ENCODE measurements at places on chromosomes 4 and X. TPM values are rescaled to one million over a fixed set of nuclear protein-coding genes. Genes with fewer than 3 reads are reported as not detected.

Gene CFAP47
- polyA plus RNA-seq: not detected

Gene CXCL5
- 0.14 TPM for polyA plus RNA-seq

Gene TLR7
- polyA plus RNA-seq: 0.04 TPM

Gene GAGE2A
- polyA plus RNA-seq: not detected

Gene SPANXC
- polyA plus RNA-seq: not detected

Gene VCX3B
- 0.04 TPM for polyA plus RNA-seq

Gene IL1RAPL2
- not detected for polyA plus RNA-seq

Gene PF4V1
- not detected for polyA plus RNA-seq

Gene LUZP4
- polyA plus RNA-seq: not detected

Gene ALB
- 0.08 TPM for polyA plus RNA-seq

Gene ENPEP
- polyA plus RNA-seq: 0.20 TPM

Gene RAB41
- not detected for polyA plus RNA-seq

All from esophagus (tissue), 2 donors.